ENCODE measurements at places on chromosomes 5 and 9.

DNA sequence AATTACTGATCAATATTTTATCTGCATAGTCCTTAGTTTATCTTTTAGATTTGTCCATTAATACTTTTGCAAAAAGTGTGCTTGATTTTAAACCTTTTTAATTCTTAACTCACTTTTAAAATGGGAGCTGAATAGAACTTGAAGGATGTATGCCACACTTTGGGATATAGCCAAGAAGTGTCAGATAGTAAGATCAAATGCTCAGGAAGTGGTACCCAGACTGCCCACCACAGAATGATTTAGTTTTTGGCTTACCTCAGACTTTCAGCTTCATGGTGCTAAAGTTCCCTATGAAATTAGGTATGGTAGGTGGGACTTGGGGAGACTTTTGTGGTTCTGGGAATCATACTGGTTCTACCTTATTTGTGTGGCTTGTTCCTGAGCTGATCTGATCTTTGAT, 14.7 kb downstream of the FOCAD start:
- no peak for DNase-seq

GRCh38 chr5:40198736-40199135, 481.0 kb upstream of the PTGER4 start:
- DNase-seq = no peak

DNA sequence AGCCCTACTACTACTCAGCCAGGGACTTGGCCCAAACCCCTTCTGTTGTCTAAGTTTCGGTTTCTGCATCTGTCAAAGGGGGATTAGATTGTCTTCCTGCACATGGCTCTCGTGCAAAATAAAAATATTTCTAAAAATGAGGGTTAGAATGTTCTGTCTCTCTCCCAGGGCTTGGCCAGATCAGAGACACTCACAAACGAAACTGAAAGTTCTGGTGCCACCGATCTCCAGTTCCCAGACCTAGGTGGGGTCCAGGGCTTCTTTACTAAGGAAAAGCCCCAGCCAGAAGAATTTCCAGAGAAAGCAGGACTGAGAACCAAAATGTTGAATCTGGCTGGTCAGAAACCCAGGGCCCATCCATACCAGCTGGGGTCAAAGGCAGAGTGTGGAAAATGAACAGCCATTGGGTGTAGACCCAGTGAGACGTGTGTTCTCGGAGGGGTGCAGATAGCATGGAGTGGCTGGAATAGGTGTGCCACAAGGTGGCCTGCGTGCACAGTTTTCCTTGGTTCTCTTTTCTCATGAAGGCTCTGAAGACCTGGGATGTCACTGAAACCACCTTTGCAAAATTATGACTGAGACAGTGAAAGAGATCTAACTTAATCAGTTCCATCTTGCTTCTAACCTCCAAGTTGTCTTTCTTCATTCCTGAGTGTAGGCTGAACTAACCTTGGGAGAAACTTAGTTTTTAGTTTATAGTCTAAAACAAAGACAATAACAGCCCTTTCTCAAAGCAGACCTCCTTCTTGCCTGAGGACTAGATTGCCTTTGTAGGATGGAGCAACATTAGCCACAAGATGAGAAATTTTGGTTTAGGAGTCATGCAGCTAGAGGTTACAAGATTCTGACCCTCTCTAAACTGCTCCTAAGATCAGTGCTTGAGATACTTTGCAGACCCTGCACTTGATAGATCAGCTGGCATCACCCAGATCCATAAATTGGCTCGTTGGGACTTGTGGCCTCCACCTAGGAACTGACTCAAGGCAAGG, 2.3 kb upstream of the SLC23A1 start:
- DNase-seq = no peak

- DNase-seq = no peak
Observed at GRCh38 chr9:98875536-98875935, 68.1 kb downstream of the GALNT12 start.

DNA sequence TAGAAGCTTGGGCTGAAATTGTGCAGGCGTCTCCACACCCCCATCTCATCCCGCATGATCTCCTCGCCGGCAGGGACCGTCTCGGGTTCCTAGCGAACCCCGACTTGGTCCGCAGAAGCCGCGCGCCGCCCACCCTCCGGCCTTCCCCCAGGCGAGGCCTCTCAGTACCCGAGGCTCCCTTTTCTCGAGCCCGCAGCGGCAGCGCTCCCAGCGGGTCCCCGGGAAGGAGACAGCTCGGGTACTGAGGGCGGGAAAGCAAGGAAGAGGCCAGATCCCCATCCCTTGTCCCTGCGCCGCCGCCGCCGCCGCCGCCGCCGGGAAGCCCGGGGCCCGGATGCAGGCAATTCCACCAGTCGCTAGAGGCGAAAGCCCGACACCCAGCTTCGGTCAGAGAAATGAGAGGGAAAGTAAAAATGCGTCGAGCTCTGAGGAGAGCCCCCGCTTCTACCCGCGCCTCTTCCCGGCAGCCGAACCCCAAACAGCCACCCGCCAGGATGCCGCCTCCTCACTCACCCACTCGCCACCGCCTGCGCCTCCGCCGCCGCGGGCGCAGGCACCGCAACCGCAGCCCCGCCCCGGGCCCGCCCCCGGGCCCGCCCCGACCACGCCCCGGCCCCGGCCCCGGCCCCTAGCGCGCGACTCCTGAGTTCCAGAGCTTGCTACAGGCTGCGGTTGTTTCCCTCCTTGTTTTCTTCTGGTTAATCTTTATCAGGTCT, at the start of gene C9orf72:
C9orf72 (minus strand) TSS at position 564 of the 716 bp plus-strand sequence. CDS start 6,361 bp downstream, outside the sequence.
- DNase-seq = no peak

- DNase-seq = no peak
Observed at GRCh38 chr9:116697362-116697761, 10.3 kb downstream of the TRIM32 start.

- DNase-seq = no peak
Observed at GRCh38 chr5:39500551-39501175, 75.9 kb upstream of the DAB2 start.

GRCh38 chr9:133282464-133283238, 7.7 kb upstream of the ABO start:
- DNase-seq = no peak

- no peak for DNase-seq
Observed at GRCh38 chr5:135426102-135427082, 20.8 kb downstream of the DCANP1 start.

DNA sequence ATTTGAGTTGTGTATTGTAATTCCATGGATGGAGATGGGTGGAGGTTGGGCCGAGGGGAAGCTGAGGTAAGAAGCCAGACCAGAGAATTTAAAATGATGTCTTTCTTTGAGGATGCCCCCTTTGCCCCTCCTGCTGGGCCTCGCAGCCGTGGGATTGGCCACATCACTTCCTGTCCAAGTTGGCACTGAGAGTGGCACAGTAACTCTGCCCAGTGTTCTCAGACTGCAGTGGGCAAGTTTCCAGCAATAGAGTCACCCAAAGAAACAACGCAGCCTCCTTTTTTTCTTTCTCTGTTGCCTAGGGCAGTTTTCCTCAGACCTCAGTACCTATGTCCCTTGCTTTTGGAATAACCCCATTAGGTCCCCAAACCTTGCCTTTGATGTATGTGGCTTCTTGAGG, 306.6 kb upstream of the DMRT1 start:
- no peak for DNase-seq

GRCh38 chr9:119639287-119639955, 270.2 kb upstream of the BRINP1 start:
- DNase-seq = no peak

DNA sequence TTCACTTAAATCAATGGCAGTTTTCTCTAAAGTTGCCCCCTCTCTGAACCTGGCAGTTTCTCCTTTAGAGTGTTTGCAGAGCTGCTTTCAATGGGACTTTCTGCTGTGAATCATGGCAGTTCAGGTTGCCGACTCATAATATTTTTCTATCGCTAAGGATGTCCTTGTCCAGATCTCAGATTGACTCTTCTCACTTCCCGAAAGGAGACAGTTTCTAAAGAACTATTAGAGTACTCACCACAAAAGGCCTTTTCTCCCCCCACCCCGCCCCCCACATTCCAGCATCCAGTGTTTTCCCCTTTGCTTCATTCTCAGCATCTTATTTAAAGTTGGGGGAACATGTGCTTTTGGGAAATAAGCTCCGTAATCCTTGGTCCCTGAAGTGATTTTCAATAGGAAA, 443.5 kb upstream of the KLF4 start:
- DNase-seq = no peak

GRCh38 chr5:78811866-78812265, 163.3 kb upstream of the LHFPL2 start:
- peak; percentile 81 for DNase-seq

DNA sequence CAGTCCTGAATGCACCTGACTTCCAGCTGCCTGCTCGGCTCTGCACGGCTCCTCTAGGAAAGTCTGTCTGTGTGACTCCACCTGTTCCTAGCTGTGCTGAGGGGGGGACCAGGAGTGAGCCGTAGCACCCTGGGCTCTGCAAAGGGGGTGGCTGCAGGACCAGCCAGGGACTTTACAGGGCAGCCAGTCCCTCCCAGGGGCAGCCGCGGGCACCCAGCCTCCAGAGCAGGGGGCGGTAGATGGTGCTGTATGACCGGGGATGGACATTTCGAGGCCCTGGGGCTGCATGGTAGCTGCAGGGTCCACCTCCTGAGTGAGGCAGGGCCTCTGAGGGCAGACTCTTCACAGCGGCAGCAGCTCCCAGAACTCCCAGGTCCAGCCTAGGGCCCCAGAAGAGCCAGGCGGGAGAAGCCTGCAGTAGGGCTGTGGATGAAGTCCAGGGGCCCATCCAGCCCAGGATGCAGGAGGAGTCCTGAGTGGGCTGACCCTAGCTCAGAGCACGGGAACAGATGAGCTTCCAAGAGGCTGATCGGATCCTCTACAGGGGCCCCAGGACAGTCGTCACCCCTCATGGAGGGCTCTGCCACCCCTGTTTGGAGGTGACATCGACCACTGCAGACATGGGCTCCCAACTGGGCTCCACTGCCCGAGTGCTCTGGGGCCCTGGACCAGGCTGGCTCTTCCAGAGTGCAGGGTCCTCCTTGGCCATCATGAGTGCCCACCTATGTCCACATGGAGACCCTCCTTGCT, 105.4 kb downstream of the ZNF354C start:
- DNase-seq = no peak

- no peak for DNase-seq
Observed at GRCh38 chr5:165263536-165263935, 1758.1 kb downstream of the MAT2B start.

DNA sequence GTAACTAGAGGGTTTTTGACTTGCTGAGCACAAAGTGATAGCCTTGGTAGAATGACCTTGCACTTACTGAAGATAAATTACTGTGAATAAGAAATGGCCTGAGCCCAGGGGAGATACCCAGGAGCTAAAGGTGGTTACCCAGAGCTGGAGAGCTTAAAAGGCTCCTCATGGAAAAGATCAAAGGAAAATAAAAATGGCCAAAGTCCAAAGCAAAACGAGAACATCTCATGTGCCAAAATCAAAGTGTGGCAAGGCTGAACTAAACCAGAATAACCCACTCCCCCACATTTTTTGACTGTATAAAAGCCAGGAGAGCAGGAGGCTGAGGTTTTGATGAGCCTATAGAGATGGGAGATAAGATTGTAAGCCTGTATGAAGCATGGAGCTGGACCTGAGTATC, 14.4 kb downstream of the IDNK start:
- no peak for DNase-seq

DNA sequence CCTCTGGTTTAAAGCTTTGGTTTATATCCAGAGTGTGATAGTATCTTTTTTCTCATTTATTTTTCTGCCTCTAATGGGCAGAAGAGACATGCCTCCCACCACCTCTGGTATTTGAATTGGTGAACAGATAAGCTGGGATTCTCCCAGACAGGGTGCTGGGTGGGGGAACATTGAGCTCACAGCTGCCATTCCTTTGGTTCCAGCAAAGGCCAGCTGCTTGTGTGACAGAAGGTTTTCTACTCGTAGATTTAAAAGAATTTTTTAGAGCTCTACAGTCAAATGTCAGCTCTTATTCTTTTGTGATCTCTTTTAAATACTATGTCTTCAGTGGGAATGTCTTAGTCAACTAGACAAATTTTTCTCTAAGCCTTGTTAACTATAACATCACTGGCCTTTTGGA, 54.7 kb upstream of the ADAMTS16 start:
- no peak for DNase-seq

GRCh38 chr9:81861644-81862043, 66.6 kb upstream of the SPATA31D4 start:
- DNase-seq = no peak

GRCh38 chr9:123562844-123563346, 206.9 kb downstream of the CRB2 start:
- DNase-seq = no peak

DNA sequence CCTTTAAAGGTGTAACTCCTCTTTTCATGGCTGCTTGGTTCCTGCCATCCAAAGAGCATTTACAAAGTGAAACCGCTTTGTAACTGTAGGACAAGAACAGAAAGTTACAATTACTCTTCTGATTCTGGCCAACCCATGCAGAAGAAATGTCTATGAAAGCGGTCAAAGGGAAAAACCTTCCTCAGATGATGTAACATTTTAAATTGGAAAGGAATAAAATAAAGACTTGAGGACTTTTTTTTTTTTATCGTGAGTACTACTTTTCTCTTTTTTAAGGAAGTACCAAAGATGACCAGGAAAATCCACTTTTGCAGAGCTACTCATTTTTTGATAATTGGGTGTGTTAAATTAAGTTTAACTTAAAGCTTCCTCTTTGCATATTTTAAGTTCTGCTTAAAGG, 13.0 kb upstream of the C9orf72 start:
- DNase-seq = no peak

DNA sequence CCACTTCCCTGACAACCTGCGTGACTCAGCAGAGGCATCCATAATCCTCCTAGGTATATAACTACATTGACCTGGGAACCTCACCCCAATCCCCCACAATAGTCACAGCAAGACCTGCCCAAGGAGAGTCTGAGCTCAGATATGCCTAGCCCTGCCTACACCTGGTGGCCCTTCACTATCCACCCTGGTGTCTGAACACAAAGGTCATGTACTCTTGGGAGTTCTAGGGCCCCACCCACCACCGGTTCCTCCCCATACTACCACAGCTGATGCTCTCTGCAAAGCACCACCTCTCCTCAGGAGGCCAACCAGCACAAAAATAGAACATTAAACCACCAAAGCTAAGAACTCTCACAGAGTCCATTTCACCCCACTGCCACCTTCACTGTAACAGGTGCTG, 34.8 kb upstream of the CARTPT start:
- DNase-seq = no peak
